CD4-positive, alpha-beta memory T cell (primary cell): ENCODE measurements at places on chromosomes 13 and 19.
A peak's percentile ranks its signal among the peaks of the same experiment; 100 is the strongest.

- DNase-seq: no peak
Measured at GRCh38 chr13:109744512-109745051, 41.8 kb downstream of the IRS2 start.

DNA sequence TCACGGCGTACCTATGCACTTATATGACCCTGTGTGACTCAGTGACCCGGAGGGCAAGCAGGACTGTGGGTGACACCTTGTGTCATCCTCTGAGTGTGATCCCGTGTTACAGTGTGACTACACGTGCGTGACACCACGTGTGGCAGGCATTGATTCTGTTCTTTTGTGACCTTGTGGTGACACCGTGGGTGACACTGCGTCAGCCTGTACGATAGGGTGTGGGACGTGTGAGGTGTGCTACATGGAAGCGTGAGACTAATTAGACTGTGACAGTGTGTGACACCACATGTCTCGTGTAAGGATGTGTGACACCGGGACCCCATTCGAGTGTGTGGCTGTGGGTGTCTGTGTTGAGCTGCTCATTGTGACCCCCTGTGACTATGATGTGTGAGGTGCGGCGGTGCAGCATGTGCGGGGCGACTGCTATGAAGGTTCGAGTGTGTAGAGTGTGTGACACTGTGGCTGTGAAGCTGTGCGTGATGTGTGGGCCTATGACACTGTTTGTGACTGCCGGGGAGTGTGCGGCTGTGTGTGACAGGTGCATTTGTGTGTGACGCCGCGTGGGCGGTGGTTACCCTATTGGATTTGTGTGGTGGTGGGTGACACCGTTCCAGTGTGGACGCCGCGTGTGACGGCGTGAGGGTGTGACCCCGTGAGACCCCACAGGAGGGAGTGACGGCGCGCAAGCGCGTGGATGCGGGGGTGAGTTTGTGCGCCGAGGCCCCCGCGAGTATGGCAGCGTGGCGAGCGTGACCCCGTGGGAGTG, 399 bp upstream of the SPTBN4 start:
- DNase-seq: no peak

- DNase-seq: no peak
Measured at GRCh38 chr19:35932291-35932936, 3.8 kb upstream of the LRFN3 start.

DNA sequence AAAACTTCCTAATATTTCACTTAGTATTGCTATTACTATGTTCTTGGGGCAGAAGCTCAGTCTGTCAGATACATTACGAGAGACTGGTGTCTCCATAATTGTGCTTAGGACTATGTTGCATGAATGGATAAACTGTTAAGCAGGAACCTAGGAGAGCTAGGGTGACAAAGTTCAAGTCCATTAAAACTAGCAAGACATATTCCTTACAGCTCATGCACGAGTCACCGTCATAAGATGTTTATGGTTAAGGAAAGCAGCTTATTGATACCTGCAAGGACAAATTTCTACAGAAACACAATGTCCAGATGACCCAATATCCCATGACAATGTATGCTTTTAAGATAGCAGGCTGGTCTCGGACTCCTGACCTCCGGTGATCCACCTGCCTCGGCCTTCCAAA, 5.7 kb upstream of the ZNF813 start:
- no peak for DNase-seq

DNA sequence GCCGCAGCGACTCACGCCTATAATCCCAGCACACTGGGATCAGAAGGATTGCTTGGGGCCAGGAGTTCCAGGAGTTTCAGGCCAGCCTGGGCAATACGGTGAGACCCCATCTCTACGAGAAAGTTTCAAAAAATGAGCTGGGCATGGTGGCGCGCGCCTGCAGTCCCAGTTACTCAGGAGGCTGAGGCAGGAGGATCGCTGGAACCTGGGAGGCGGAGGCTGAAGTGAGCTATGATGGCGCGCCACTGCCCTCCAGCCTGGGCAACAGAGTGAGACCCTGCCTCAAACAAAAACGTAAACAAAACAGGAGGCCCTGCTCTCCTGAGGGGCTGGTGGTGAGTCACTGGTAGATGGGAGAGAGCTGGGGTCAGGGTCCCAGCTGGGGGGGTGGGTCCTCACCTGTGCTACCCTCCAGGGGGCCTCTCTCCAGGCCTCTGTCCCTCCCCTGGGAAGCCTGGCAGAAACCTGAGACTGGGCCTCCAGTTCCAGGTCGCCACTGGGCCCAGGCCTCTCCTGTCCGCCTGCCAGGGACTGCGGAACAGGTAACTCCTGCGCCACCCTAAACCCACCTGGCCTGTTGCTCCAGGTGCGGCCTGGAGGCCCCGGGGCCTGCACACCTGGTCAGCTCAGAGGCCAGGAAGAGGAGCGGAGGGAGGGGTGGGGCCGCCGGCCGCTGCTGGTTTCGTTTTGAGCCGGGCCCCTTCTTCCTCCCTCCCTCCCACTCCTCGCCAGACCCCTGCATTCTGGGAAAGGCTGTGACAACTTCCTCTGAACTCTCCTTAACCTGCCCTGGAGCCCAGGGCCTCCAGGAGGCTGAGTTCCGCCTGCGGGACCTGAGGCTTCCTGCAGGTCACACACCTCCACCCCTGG, 17.2 kb upstream of the ZBTB7A start:
- peak; percentile 35 for DNase-seq

DNA sequence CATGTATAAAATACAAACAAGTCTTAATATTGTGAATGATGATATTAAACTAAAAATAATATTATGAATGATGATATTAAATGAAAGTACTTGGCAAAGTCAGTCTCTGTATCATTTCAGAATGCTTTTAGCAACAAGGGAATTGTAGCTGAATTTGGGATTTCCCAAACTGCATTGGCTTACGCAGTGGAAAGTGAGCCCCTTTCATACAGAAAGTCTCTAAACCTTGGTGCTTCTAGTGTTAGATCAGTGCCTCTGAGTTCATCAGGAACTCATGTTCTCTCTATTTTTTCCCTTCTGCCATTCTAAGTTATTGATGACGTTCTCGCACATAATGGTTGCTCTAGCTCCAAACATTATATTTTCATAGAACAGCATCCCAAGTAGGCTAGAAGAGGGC, 300.0 kb downstream of the ITGBL1 start:
- no peak for DNase-seq

- no peak for DNase-seq
Measured at GRCh38 chr13:49305792-49306425, 58.2 kb downstream of the CDADC1 start.

- no peak for DNase-seq
Measured at GRCh38 chr13:46507981-46508380, 45.0 kb upstream of the LRCH1 start.

DNA sequence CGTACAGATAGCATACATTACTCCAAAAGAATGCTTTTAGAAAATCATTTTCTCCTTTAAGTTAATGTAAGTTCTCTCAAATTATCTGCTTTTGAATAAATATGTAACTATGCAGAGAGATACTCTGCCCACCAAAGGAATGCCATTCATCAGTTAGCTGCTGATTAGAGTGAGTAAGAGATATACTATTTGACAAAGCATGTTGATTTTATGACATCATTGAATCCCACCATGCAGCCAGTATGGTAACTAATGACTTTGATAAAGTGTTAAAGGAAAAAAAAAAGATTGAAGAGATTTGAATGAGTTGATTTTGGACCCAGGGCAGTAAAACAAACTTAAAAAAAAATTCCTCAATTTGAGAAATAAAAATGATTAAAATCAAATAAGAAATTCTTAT, 521.5 kb downstream of the SLITRK6 start:
- no peak for DNase-seq

DNA sequence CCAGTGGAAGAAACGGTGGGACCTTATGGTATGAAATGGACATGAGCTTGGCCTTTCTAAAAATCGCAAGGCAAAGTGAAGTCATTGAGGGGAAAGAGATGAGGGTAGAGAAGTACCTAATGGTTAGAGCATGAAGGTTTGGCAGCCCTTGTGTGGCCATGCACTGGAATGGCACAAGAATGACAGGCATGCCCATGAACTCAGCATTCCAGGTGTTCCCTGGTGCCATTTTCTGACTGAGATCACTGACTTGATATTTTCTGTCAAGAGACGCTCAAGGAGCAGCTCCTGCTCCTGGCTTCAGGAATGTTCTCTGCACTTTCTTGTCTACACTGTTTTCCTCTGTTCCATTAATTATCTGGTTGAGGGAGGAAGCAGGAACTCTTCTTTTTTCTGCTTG, 225.0 kb upstream of the SLC10A2 start:
- no peak for DNase-seq

DNA sequence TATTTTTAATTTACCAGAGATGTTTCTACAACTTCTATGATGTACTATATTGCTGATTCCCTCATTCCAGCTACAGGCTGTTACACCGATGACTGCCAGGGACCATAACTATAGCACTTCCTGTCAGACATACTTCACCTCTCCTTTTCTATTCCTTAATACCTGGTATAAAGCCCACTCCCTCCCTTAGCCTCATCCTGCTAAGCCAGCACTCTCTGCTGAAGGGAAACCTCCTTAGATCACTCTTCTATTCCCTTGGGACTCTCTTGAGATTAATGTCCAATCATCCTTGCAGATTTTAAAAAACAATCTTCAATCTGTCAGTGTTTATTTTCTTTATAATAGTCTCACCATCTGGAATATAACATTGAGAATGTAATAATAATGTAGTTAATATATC, 127.9 kb downstream of the DIAPH3 start:
- DNase-seq: no peak

DNA sequence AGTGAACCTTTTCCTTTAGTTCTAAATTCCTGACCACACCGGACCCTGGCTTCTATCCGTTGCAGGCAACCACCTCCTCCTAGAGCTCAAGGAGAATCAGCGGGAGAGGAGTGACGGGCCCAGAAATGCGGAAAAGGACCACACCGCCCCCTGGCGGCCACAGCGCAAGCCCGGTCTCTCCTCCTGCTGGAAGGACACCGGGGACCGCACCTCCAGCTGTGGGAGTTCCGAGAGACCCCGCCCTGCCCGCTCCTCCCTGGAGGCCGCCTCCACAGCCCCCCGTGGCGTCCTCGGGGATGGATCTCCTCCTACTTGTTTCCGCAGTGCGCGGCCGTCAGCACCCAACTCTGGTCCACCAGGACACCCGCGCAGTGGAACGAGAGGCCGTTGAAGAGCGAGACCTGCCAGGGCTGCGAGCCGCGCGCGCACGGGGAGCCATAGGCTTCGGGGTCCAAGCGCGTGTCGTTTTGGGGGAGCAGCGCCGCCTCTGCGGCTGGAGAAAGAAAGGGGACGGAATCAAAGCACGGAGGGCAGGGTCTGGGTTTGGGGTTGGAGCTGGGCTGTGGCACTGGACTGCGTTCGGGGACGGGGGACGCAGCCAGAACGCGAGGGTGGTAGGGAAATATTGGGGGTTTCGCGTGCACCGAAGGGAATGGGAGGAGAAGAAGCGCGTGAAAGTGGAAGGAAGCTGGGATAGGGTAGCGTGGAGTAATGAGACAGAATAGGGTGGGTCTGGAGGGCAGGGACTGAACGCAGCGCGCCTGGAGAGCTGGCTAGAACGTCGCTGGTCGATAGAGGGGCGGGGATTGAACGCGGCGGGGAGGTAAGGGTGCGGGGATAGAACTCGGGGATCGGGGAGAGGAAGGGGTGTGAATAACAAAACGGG, 2.5 kb downstream of the KLK10 start:
- peak; percentile 15 for DNase-seq

DNA sequence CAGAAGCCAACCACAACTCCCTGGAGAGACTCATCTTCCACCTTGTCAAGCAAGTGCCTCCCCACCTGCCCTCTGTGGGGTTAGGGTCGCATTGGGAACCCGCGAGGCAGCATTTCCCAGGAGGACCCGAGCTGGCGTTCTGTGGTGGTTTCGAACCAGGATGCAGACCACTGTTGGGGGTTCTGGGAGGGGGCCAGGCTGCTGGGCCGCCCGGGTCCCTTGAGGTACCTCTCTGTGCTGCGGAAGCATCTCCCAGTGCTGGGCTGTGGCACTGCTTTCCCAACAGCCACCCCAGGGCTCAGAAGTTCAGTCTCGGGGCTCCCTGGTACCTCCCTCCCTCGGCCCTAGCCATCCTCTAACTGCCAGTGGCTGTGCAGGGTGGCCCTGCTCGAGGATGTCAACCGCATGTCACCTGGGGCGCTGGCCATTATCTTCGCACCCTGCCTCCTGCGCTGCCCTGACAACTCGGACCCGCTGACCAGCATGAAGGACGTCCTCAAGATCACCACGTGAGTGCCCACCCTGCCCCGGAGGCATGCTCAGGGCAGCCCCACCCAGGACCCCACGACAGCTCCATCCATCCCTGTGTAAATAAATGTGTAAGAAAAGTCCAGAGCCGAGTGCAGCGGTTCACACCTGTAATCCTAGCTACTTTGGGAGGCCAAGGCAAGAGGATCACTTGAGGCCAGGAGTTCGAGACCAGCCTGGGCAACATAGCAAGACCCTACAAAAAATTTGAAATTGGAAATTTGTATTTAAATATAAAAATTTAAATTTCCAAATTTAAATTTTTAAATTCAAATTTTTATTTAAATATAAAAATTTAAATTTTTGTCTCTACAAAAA, 8.2 kb upstream of the USE1 start:
- DNase-seq: no peak

- DNase-seq: no peak
Measured at GRCh38 chr19:16118489-16119033, 6.9 kb downstream of the RAB8A start.

- no peak for DNase-seq
Measured at GRCh38 chr13:111850458-111850857, 216.5 kb upstream of the SOX1 start.

DNA sequence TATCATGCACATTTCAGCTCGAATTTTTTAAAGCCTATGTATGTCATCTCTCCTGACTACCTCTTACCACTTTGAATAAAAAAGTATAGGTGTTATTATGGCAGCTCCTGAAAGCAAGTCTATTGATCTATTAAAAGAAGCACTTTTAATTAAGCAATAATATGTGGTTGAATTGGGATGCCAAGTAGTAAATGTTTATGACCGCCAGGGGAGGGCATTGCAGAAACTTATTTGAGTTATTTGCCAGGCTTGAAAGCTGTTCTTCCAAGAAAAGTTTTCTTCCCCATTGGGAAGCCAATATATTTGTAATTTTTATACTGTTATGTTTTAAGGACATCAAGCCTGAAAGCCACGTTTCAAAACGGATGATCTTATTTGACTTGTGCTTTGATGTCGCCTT, 88.1 kb upstream of the SOX21 start:
- no peak for DNase-seq

GRCh38 chr19:2478756-2479555, 3.0 kb downstream of the GADD45B start:
- DNase-seq: peak; percentile 67

DNA sequence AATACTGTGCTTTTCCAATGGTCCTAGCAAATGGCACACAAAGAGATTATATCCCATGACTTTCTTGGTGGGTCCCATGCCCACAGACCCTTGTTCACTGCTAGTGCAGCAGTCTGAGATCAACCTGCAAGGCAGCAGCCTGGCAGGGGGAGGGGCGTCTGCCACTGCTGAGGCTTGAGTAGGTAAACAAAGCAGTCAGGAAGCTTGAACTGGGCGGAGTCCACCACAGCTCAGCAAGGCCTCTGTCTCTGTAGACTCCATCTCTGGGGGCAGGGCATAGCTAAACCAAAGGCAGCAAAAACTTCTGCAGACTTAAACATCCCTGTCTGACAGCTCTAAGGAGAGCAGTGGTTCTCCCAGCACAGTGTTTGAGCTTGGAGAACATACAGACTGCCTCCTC, 82.9 kb downstream of the ZNF737 start:
- peak; percentile 41 for DNase-seq
